WERI-Rb-1 (cell line): ENCODE measurements at places on chromosomes 12 and 14.
A peak's percentile ranks its signal among the peaks of the same experiment; 100 is the strongest.

GRCh38 chr14:89359477-89360222 lies 57.4 kb downstream of the FOXN3 start:
- no peak for DNase-seq

DNA sequence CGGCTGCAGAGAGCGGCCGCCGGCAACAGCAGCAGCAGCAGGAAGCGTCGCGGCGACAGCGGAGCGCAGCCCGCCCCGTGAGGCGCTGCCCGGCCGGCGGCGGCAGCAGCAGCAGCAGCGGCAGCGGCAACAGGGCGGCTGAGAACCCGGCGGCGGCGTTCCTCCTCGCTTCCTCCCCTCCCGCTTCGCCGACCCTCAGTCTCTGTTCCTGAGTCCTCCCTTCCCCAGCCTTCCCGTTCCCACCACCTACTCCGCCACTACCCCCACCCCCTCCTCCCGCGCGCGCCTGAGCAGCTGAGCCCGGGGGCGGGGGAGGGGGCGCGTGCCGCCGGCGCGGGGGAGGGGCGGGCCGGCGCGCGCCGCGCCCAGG lies 310 bp downstream of the BICDL1 start:
- peak; percentile 55 for DNase-seq

- no peak for DNase-seq
These were observed 52.3 kb upstream of the RD3L start for GRCh38 chr14:103994535-103995184.

DNA sequence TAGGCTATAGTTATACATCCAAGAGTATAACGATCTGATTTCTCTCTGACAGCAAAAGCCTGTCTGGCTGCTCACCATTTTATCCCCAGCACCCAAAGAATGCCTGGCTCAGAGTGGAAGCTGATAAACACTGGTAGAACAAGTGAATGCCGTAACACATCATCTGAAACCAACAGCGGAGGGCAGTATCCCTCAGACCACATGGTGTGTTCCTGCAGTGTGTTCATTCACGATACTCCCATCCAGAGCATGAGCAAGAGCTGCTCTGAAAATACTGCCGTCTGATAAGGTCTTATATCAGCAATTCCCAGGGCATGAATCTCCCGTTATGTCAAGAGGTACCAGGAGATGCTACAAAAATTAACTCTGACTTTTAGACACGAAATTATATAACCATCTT lies 95.9 kb downstream of the TTC7B start:
- no peak for DNase-seq

DNA sequence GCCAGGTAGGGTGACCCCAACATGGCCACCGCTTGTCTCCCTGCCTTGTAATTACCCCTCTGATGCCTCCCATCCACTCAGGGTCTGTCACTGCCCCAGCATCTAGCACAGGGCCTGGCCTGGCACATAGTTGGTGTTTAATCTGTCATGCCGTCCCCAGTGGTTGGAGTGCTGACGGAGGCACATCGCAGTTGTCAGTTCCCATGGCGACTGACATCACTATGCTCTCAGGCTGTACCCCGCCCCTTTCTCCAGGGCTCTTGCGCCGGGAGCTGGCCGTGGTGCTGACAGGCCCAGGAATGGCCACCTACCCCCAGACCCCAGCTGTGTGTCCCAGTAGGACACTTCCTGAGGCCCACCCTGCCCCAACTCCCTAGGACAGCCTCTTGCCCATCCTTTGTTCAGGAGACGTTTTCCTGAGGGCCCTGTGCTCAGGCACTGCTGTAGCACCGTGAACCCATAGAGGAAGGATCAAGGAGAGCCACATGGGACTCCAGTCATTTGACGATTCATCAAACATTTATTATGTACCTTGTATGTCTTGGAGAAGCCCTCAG lies 23.0 kb downstream of the FAM222A start:
- DNase-seq = peak; percentile 26

GRCh38 chr14:51738754-51739153 lies 87.0 kb downstream of the FRMD6 start:
- peak; percentile 51 for DNase-seq

DNA sequence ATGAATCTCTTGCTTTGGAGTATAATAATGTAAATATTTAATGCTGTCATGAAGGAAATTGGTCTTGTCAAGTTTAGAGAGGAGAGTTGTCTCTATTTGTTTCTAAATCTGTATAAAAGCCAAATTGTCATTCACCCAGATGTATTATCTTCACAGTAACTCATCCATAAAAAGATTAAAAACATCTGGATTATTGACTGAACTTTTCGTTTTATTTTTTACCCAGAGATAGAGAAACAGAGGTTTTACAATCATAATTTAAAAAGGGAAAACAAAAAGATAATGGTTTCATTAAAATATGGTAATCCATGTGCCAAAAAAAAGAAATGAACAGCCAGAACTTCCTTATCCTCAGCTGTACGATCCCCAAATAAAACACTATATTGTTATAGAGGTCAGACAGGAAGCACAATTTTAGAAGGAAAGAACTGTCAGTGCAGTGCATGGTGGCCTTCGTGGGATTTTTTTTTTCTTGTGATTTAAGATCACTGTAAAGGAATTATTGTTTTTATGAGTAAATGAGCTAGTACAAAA lies 125.9 kb downstream of the ACSS3 start:
- DNase-seq = no peak

DNA sequence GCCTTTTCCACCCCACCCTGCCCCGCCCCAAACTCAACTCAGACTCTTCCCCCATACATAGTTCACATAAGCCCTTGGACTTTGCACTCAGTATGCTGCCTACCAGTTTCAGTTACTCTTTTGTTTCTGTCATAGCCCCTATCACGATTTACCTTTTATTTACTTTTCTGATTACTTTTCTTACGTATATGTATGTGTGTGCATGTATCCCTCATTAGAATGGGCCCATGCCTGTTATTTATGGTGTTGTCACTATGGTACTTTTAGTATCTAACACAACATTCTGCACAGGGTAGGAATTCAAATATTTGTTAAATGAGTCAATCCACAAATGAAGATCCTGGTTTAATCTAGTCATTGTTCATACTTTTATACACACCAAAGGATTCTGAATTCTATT lies 16.5 kb upstream of the LUM start:
- DNase-seq = no peak

- DNase-seq = peak; percentile 58
These were observed 891.1 kb downstream of the TMEM121 start for GRCh38 chr14:106417224-106418049.

- DNase-seq = no peak
These were observed 17.5 kb downstream of the SLC35F4 start for GRCh38 chr14:57848353-57848752.

DNA sequence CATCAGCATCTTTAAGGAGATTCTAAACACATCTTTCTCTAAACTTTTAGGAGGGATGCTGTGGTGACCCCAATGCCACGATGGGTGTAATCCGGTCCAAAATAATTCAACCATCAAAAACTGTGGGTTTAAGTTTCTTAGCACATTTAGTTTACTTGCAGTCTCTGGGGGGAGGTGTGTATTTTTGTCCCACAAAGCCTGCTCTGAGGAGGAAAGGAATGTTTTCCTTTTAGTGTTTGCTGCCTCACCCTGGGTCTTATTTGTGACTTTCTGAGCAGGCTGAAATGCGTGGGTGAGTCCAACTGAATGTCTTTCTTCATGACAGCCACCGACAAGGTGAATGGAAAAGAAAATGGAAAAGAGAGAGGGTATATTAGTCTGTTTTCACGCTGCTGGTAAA lies 1324.7 kb downstream of the AACS start:
- DNase-seq = no peak

GRCh38 chr12:68474467-68475204 lies 136.1 kb upstream of the RAP1B start:
- DNase-seq = no peak

GRCh38 chr12:3135522-3136461 lies 58.6 kb downstream of the TSPAN9 start:
- DNase-seq = peak; percentile 68

GRCh38 chr12:48817873-48818830 lies at the start of gene CACNB3:
CACNB3 (plus strand) TSS chr12:48818496; CDS start chr12:48818930, 434 bp downstream.
- DNase-seq = peak; percentile 92

DNA sequence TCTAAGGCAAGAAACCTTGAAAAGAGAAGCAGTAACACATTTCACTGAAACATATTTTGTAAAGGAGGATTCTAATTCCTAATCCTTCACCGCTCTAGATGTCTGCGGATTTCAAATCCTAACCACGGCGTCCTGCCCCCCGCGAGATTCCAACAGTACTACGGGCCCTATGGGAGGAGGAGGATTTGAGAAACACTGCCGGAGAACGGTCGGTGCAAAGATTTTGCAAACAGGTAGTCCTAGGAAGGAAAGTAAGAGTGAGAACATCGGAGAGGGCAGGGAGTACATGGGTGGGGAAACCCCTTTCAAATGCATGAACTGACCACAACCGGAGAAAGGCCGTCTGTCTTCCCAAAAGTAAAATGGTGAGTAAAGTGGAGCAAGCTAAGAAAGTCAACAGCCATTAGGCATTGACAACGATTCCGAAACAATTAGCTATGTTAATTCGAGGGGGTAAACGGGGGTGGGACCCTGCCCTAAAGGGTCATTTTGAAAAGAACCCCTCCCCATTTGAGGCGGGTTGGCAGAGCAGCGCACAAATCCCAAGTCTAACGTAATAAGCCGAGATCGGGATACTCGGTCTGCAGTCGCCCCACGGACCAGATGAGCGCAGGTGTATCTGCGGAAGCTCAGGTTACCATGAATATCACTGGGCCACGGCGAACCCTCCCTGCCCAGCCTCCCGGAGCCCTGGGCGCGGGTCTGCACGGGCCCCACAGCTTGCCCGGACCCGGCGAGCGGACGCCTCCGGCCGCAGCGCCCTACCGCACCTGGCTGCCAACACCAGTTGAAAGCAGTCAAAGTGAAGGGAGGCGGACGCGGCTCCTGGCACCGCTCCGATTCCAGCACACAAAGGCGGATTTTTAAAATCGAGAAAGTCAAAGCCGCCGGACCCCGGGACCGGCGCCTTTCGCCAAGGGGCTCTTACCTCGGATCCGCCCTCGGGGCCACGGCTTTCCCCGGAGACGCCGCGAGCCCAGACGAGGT lies 662 bp downstream of the EPS8 start:
- peak; percentile 42 for DNase-seq

DNA sequence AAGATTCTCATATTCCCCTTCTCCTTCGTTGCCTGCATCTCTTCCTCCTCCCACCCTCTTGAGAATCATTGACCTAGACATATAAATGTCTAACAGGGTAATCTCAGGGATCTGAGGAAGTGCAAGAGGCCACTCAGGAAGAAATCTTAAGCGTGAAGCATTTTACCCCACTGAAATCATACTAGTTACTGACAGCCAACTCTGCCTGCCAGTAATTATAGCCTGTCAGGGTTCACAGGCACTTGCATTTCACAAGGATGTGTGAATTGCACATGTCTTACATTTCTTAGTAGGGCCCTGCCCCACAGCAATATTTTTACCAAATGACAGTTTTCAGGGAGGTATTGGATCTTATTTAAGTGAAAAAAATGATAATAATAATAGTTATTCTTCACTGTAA lies 127.2 kb downstream of the SLC15A5 start:
- no peak for DNase-seq

GRCh38 chr12:104772336-104772735 lies 185.8 kb downstream of the SLC41A2 start:
- no peak for DNase-seq

GRCh38 chr14:36524220-36524837 lies 4.3 kb upstream of the NKX2-1 start:
- no peak for DNase-seq

DNA sequence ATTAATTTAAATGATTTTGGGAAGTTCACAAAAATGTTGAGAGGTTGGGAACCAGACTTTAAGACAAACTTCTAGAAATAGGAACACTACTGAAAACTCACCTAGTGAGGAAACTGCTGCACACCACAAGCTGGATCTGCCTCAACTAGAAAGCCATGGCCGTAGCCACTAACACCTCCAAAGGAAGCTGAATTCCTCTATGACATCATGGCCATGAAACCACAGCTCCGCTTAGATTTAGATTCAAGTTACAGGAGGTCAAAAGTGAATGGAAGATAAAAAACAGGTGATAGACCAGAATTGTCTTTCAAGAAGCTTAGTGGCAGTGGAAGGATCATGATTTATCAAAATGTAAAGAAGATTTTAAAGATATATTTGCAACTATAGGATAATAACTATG lies 208.8 kb upstream of the ALG10 start:
- no peak for DNase-seq

DNA sequence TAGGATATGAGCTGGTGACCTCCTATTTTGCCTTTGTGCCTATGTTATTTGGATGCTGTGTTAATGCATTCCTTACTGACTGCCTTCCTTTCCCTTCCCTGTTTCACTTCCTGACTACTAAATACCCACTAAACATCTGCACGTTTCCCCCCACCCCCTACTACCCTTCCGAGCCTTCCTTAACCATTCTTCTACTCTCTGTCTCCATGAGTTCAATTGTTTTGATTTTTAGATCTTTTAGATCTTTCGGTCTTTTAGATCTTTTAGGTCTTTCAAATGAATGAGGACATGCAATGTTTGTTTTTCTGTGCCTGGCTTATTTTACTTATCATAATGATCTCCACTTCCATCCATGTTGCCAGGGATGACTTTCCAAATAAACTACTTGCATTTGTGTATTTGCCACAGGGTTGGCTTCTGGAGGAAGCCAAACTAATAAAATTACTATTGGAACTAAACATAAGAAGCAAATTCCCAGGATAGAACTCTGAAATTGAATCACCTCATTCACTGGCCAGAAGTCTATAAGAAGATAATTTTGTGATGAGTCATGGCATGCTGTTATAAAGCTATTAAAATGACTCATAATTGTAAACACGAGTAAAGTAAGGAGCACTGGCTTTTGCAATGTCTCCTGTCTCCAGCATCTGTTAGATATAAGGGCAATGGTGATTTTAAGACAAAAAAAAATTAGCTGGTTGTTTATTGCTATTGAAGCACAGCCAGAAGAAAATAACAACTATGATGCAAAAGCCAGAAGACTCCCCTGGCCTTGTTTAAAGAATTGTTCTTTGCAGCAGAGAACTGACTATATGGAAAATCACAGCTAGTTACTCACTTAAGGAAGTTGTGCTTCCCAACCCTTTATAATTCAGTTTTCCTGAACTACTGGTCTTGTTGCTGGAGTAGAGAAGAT lies 586.3 kb downstream of the LRFN5 start:
- DNase-seq = no peak

DNA sequence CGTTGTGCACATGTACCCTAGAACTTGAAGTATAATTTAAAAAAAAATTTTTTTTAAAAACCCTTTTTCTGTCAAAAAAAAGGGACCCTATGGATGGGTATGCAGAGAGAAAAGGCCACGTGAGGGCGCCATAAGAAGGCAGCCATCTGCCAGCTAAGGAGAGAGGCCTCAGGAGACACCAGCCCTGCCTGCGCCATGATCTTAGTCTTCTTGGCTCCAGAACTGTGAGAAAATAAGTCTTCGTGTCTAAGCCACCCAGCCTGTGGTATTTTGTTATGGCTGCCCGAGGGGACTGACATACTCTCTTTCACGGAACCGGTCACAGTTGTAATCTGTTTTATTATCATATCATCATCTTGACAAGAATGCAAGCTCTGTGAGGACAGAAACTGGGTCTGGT lies 174.8 kb downstream of the EFCAB11 start:
- peak; percentile 10 for DNase-seq

GRCh38 chr14:74836251-74836960 lies 39.5 kb downstream of the PROX2 start:
- no peak for DNase-seq

- DNase-seq = peak; percentile 80
These were observed at the start of gene RBMS2 for GRCh38 chr12:56521590-56522371. RBMS2 (plus strand) TSS chr12:56521820; CDS start chr12:56522024, 204 bp downstream.
